ENCODE measurements at places on chromosomes 12 and 14.

GRCh38 chr14:39169541-39169900, 612 bp downstream of the TRAPPC6B start:
- DNase-seq, result no peak

DNA sequence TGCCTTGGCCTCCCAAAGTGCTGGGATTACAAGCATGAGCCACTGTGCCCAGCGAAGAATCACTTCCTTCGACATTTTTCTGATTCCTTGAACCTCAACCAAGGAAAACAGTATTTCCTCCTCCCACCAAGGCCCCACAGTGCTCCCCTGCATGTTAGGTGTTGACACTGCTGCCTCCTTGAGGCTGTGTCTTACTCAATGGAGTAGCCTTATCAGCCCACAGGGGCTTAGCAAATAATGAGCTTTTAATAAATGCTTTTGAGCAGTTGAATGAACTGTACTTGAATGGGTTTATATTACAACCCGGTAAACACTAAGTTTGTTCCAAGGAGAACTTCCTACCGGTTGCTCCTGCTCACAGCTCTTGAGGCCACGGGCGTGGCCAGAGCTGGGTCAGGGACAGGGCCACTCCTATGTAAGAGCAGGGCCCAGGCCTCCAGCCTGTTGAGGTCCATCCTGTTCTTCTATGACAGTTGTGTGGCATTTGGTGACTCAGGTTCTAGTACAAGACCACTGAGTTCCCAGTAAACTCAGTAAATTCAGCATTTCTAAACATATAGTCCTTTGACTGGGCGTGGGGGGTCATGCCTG, 36.8 kb upstream of the TUBA1A start:
- peak; percentile 40 for DNase-seq

DNA sequence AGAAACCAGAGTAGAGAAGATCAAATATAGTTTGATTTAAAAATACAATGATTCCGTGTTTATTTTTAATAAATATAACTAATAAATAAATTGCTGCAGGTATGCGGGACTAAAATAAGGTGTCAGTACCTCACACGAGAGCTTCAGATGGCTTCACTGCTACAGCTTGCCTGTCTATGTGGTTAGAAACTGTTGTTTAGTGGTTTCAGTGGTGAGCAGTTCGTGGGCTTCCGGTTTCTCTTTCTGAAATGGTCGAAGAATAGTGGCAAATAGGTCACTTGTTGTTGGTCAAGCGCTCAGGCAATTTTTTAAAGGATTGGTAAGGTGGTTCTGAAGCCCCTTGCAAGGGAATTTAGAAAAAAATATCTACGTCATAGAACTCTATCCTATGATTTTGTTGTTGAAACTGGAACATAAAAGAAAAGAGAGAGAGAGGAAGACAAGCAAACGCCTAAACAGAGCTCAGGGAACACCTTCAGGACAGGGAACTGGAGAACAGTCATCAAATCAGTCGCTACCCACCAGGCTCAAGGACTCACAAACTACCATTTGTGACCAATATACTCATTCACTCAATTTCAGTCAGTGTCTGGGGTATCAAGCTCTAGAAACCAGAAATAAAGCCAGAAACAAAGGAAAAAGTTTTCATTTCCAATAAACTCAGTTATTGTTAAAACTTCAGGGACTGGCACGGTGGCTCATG, 31.3 kb downstream of the GABARAPL1 start:
- DNase-seq, result no peak

GRCh38 chr12:122862872-122863701, 27.8 kb downstream of the HIP1R start:
- no peak for DNase-seq

- no peak for DNase-seq
These were observed 92.0 kb upstream of the USP44 start for GRCh38 chr12:95643256-95643655.

GRCh38 chr14:103282932-103283331, 51.1 kb upstream of the EIF5 start:
- DNase-seq, result no peak

GRCh38 chr14:106487600-106487999, 961.2 kb downstream of the TMEM121 start:
- DNase-seq, result no peak
